Uterus (tissue), 4 donors: ENCODE measurements at places on chromosomes 7 and 10. TPM values are rescaled to one million over a fixed set of nuclear protein-coding genes. Genes with fewer than 3 reads are reported as not detected.
A peak's percentile ranks its signal among the peaks of the same experiment; 100 is the strongest.

GRCh38 chr10:69578508-69578991 is 5.3 kb upstream of the NEUROG3 start:
- H3K36me3 ChIP-seq, result no peaks in the 10 kb centered on the region
- H3K4me1 ChIP-seq, result no peaks in the 10 kb centered on the region
- H3K4me3 ChIP-seq, result no peak overlapping the region
- peaks cover 6% of the 10 kb centered on the region for H3K27me3 ChIP-seq
- no peak for DNase-seq

- no peaks in the 10 kb centered on the region for H3K27me3 ChIP-seq
- no peaks in the 10 kb centered on the region for H3K4me1 ChIP-seq
- peak overlapping the region; percentile 100 for H3K27ac ChIP-seq
These were observed 426 bp downstream of the SYPL1 start for GRCh38 chr7:106111655-106112117.

Gene PLAC9
- 32.6 TPM for total RNA-seq

DNA sequence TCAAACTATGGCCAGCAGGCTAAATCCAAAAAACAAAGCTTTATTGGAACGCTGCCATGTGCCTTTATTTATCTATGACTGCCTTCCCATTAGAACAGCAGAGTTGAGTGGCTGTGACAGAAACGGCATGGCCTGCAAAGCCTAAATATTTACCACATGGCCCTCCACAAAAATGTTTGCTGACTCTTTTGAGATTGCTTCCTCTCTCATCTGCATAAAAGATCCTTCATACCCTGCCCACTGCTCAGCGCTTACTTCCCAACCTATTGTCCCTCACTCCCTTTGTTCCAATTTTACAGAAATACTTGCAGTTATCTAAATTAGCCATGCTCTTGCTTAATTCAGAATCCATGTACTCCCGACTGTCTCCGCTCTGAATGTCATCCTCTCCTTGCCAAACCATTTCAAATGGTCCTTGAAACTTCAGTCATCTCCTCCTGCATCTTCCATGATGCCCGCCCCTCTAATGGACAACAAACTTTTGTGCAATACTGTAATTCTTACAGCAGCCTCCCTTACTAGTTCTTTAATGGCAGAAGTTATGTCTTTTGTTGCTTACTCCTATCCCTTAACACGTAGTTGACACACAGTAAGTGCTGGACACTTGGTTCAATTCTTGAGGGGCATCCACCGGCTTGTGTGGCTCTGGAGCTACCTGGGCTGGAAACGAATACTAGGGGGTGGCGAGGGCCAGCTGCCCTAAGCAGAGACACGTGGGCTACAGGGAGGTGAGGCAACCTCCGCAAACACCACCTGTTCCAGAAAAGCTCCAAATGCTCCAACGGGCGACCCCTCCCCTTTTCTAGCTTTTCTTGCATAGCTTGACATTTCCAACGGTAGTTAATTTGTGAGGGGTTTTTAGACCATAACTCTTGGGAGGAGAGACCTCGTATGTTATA is 832 bp downstream of the XRCC2 start:
- no peaks in the 10 kb centered on the region for H3K27me3 ChIP-seq
- H3K36me3 ChIP-seq, result no peaks in the 10 kb centered on the region
- peak overlapping the region; percentile 69 for H3K4me3 ChIP-seq
- H3K4me1 ChIP-seq, result peaks cover 7% of the 10 kb centered on the region
- no peak for DNase-seq

GRCh38 chr10:112834751-112835181 is 115.3 kb upstream of the TCF7L2 start:
- no peak overlapping the region for H3K4me3 ChIP-seq
- no peaks in the 10 kb centered on the region for H3K4me1 ChIP-seq
- no peak overlapping the region for H3K27ac ChIP-seq
- DNase-seq, result no peak
- H3K36me3 ChIP-seq, result no peaks in the 10 kb centered on the region

DNA sequence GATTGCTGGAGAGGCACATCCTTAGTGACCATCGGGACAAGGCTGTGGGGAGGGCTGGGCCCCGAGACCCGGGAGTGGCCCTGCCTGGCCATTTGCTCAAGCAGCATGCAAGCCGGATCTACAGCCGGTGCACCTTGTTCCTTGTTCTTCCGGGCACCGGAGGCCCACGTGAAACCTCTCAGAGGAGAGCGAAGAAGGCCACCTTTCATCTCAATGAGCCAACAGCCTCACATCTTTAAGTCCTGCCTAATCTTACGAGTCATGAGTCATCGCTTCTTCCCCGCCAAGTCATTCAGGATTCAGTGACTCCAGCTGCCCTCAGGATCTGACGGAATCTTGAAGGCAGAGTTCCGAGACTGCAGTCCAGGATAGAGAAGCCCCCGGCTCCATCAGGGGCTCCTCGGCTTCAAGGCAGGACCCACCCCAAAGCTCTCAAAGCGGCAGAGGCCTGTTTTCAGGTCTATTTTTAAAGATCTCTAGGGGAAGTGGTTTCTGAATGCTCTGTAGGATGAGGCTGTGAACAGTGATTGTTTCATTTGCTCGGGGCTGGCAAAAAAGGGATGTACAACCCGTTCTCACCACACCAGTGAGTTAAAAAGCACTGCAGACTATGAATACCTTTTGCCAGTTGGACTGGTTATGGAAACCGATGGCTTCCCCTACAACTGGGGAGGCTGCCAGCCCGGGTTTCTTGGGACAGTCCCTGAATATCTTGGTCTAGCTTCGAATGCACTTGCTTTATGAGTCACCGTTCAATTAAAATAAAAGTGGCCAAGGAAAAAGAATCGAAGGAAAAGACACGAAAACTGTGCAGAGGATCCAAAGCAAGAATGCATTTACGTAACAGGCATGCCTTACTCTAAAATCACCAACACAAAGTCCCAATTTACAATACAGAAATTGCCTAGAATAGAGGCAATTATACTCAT is 57.2 kb upstream of the ECHDC3 start:
- peak; percentile 52 for DNase-seq
- H3K36me3 ChIP-seq, result no peaks in the 10 kb centered on the region
- no peaks in the 10 kb centered on the region for H3K27me3 ChIP-seq

GRCh38 chr10:115093776-115094408 is 727 bp downstream of the ATRNL1 start:
- DNase-seq, result no peak
- H3K27ac ChIP-seq, result peak overlapping the region; percentile 95
- H3K27me3 ChIP-seq, result no peaks in the 10 kb centered on the region
- H3K36me3 ChIP-seq, result no peaks in the 10 kb centered on the region
- no peaks in the 10 kb centered on the region for H3K4me1 ChIP-seq

- no peaks in the 10 kb centered on the region for H3K36me3 ChIP-seq
- H3K4me1 ChIP-seq, result no peaks in the 10 kb centered on the region
- H3K27ac ChIP-seq, result no peak overlapping the region
- no peak for DNase-seq
These were observed 689.8 kb downstream of the INHBA start for GRCh38 chr7:41013117-41013516.

DNA sequence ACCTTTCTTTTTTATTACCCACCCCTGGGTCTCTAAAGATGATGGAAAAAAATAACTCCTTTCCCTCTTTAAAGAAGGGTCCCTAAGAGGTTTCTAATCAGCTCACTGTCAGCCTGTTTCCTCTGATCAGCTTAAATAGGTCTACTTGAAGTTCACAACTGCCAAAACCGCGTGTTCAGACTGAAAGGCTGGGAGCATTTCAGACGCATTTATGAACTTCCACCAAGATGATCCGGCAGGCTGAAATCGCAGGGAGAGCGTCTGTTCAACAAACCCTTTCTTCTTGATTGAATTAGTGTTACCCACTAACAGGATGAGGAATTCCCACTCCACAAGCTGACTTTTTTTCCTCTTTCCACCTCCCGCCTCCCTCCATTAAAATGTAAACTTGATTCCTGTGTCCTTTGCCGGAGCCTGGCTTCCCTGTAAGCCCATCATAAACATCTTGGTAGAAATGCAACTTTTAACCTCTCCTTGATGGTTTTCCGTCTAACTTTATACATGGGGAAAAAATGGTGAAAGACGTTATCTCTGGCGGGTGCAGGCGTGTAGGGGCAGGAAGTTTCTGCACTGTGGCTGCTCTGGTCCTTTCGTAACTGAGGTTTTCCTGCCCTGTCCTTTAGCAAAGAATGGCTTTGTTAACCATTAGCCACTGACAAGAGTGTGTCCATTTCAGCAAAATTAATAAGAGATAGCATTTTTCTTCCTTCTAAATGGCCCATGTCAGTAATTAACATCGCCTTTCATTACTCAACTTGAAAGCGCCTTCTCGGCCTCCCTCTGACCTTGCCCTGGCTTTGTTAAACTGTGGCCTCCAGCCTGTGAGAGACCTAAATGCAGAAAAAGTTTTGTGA is 130.7 kb downstream of the BAMBI start:
- peak overlapping the region; percentile 2 for H3K4me3 ChIP-seq
- H3K36me3 ChIP-seq, result no peaks in the 10 kb centered on the region
- peak; percentile 67 for DNase-seq
- no peaks in the 10 kb centered on the region for H3K4me1 ChIP-seq

GRCh38 chr7:48147078-48147591 is 24.1 kb upstream of the ABCA13 start:
- H3K4me3 ChIP-seq, result no peak overlapping the region
- no peaks in the 10 kb centered on the region for H3K4me1 ChIP-seq
- DNase-seq, result no peak
- H3K36me3 ChIP-seq, result no peaks in the 10 kb centered on the region

DNA sequence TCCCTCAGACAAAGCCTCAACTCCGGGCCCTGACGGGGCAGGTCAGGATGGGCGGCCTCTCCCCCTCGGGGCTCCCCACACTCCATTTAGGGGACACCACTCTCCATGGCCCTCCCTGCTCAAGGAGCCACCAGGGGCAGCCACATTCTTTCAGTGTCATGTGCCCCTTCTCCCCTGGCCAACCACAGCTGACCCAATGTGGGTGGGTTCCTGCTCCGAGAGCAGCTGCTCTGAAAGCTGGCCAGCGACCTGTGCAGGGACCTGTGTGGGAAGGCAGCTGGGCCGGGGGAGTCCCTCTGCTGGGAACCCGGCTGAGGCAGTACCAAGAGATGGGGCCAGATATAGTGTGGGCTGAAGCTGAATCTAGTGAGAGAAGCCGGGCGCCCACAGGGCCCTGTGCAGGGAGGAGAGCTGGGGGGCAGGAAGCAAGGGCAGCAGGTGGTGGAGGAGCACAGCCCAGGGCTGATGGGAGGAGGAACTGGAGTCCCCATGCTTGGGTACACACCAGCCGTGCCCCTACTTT is 40.6 kb upstream of the NPFFR1 start:
- H3K27me3 ChIP-seq, result no peaks in the 10 kb centered on the region
- H3K36me3 ChIP-seq, result no peaks in the 10 kb centered on the region
- H3K4me1 ChIP-seq, result no peaks in the 10 kb centered on the region
- no peak for DNase-seq

DNA sequence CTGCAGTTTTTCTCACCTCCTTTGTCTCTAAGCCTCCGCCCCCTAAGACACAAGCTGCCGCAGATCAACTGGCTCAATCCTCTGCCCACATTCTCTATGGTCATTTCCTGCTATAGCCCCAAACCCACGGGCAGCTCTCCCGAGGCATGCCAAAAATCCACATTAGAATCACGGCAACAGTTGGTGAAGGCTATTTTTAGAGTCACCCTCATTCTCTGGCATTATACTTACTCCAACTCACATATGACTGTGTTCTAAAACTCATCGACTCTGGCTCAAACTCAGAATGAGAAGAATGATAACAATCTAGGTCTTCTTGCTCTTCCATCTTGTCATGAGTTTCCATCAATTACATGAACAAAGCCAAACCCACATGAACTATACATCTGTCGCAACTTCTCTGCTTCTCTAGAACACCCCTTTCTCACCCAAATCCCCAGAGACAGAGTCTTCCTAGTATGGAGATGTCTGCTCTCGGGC is 10.9 kb upstream of the KIAA1549 start:
- H3K36me3 ChIP-seq, result no peaks in the 10 kb centered on the region
- DNase-seq, result no peak
- H3K27me3 ChIP-seq, result no peaks in the 10 kb centered on the region
- no peak overlapping the region for H3K4me3 ChIP-seq
- no peak overlapping the region for H3K27ac ChIP-seq

- no peak overlapping the region for H3K4me3 ChIP-seq
- no peaks in the 10 kb centered on the region for H3K27me3 ChIP-seq
- H3K36me3 ChIP-seq, result no peaks in the 10 kb centered on the region
These were observed 256.2 kb upstream of the NFE2L3 start for GRCh38 chr7:25895792-25896171.

DNA sequence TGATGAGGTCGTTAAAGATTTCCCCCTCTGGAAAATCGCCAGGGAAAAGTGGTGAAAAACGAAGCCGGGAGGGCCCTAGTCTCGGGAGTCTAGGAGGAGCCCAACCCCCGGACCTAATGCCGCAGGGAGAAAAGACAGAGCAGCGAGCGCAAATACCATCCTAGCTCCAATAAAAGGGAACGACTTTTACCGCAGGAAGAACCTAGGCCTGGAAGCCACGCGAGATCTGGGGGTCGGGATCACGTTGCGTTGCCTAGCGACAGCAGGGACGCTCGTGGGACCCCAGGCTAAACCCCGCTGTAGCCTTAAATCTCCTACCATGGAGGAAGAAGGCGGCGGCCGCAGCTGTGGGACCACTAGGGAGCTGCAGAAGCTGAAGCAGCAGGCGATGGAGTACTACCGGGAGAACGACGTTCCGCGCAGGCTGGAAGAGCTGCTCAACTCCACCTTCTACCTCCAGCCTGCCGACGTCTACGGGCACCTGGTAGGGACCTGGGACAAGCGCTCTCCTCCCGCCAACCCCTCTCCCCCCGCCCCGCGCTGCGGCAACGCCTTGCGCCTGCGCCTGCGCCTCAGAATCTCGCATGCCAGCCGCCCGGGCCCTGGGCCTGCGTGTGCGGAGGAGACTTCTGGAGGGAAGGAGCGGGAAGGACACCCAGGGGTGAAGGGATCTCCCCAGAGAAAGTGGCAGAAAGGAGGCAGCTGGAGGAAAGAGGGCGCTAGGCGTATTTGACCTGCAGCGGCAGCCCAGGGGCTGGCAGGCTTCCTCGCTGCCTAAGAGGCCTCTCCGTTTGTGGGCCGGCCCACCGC is at the start of gene ENO4:
TSS of gene ENO4 (plus strand) at position 252 of the 810 bp plus-strand sequence. CDS start at position 320, 68 bp downstream.
- peak within 1 kb of the TSS; percentile 57 for H3K4me3 ChIP-seq
- H3K4me1 ChIP-seq, result no peaks in the 10 kb centered on the region
- peak; percentile 68 for DNase-seq
- H3K27ac ChIP-seq, result peak within 1 kb of the TSS; percentile 51
- H3K27me3 ChIP-seq, result no peaks in the 10 kb centered on the region

Gene CACNB2
- total RNA-seq, result 33.0 TPM
